Activated CD8-positive, alpha-beta memory T cell treated with anti-CD3 and anti-CD28 coated beads, Interleukin-2, amount 50 U/mL, for 48 hours (primary cell): ENCODE measurements at places on chromosomes 7 and 10.

DNA sequence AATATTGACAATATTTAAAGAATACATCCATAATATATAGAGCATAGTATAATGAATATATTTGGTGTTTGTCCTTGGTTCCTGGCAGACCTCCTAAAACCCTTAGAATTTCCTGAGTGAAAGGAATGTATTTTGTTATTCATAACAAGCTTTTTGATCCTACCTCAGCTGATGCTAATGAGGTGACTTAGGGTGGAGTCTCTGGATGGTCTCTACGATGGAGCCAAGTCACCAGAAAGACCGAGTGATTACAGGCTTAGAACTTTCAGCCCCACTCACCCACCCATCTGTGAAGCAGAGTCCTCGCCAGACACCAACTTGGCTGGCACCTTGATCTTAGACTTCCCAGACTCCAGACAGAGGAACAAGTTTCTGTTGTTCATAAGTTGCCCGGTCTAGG is 35.9 kb downstream of the UPF2 start:
- no peak for DNase-seq

- peak; percentile 63 for DNase-seq
These were observed 47.3 kb downstream of the LRRN3 start for GRCh38 chr7:111138193-111138569.

DNA sequence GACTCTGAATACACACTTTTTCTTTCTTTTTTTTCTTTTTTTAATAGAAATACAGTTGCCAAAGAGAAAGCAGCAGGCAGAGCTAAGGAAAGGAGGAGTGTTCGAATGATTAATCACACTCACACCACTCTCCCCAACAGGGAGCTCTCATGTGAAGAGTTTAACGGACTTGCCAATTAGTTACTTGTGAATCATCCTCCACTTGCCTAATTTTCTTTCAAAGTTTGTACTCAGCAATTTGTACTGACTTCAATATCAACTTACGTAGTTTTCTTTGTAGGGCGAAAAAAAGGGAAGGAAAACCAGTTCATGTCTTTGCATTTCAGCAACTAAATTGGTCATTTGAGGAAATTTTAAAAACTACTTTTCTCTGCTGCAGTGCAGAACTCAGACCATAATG is 109.2 kb downstream of the PIP4K2A start:
- no peak for DNase-seq

DNA sequence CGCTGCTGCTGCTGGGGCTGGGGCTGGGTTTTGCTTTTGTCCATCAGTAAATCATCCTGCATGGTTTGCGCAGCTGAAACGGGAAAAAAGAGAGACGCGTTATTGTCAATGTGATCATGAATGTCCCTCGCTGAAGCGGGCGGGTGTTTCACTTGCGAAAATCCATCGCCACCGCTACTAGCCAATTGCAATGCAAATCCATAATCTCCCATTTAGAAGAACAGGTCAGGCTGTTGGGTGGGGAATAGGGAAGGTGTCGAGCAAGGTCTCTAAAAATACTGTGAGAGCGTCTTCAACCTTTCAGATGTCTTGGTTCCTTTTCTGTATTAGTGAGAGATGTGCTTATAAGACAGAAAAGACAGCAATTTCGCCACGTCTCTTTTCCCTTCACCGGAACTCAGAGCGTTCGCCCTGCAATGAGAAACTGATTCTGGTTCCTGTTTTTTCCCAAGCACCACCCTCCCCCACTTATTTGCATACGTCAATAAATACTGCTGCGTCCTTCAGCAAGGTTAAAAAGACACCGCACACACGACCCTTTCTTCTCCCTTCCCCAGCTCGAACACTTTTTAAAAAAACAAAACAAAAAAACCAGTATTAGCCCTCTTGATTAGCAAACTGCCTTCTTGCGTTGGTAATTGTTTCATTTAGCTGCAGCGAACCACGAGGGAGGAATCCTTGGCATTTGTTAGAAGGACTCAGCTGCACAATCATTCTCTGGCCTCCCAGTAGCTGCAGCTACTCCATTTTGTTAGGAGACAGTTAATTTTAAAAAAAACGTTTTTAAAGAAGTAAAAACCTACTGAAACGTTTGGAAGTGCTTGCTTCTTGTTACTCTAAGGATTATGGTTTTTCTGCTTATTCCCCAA is 50.4 kb downstream of the CPEB3 start:
- peak; percentile 60 for DNase-seq

GRCh38 chr7:151888079-151889067 is 11.5 kb upstream of the PRKAG2 start:
- no peak for DNase-seq

DNA sequence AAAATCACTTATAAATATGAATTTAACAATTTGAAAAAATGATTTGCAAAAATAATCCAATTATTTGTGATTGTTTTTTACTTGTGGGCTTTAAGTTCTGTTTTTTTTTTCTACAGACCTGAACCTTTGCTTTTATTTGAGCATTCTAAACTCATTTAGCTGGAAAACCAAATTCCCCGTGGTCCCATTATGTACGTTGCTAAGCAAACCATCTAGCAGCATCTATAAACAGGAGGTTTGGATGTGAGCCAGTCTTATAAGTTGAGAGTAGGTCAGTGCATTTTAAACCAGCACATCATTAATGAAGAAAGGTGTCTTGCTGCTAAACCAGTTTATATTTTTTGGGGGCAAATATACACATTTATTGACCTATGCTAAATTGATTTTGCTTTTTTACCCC is 77.3 kb downstream of the LRRN3 start:
- no peak for DNase-seq
